ENCODE measurements at places on chromosomes 4 and X.

GRCh38 chr4:94076498-94076897 lies 131.2 kb upstream of the SMARCAD1 start:
- DNase-seq = no peak

GRCh38 chrX:152913346-152913745 lies 15.5 kb downstream of the ZNF185 start:
- DNase-seq = no peak

DNA sequence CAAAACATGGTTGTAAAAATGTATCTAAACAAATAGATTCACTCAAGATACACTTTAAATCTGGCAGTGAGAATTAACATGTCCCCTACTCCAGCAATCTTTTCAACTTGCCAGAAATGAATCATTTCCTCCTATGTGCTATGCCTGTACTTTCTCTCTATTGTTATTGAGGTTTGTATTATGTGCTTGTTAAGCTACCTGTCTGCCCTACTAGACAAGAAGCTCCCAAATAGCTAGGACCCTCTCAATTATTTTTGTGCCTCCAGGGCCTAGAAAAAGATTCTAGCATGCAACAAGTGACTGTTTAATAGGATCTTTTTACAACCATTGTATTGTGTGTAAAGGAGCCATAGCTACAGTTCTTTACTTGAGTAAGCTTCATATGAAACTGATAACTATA lies 3.5 kb upstream of the SAP30 start:
- no peak for DNase-seq

GRCh38 chr4:25096981-25097443 lies 63.2 kb downstream of the SEPSECS start:
- DNase-seq = no peak

GRCh38 chrX:17456526-17456925 lies 81.5 kb downstream of the NHS start:
- DNase-seq = no peak

All from NCI-H526 (cell line).